ENCODE measurements at places on chromosomes 7 and 10.

GRCh38 chr7:148264933-148265557, 325.5 kb upstream of the C7orf33 start:
- ATAC-seq, result no peak

GRCh38 chr10:127935071-127935561, 28.2 kb downstream of the PTPRE start:
- no peak for ATAC-seq

DNA sequence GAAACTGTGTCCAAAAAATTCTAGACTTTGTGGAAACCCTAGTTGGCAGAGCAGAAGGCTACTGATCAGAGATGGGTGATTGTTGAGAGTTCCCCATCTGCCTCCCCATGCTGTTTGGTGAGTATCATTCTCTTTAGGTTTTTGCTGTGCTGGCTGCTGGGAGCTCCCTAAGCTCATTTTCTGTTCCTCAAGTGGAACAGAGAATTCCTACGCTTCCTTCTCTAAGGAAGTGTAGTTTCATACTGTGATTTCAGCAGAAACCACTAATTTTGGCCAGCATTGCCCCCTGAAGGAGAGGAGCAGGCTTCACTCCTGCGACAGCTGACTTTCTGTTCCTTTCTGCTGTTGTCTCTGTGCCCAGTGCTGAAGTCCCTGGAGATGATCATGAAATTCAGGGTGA, 355.3 kb upstream of the NPVF start:
- ATAC-seq, result no peak

- ATAC-seq, result no peak
These were observed 77.5 kb upstream of the GDF10 start for GRCh38 chr10:47222461-47222860.

- no peak for ATAC-seq
These were observed 12.2 kb downstream of the DOCK4 start for GRCh38 chr7:112193915-112194502.

GRCh38 chr10:24114556-24114955, 94.4 kb upstream of the KIAA1217 start:
- ATAC-seq, result no peak

DNA sequence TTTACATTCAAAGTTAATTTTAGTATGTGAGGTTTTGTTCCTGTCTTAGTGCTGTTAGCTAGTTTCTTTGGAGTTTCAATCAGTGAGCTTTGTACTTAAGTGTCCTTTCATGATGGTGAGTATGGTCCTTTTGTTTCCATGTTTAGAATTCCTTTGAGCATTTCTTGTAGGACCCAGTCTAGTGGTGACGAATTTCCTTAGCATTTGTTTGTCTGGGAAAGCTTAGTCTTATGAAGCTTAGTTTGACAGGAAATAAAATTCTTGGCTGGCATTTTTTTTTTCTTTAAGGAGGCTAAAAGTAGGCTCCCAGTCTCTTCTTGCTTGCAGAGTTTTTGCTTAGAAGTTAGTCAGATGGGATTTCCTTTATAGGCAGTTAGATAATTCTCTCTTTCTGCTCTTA, 209.2 kb upstream of the SEMA3C start:
- ATAC-seq, result no peak

DNA sequence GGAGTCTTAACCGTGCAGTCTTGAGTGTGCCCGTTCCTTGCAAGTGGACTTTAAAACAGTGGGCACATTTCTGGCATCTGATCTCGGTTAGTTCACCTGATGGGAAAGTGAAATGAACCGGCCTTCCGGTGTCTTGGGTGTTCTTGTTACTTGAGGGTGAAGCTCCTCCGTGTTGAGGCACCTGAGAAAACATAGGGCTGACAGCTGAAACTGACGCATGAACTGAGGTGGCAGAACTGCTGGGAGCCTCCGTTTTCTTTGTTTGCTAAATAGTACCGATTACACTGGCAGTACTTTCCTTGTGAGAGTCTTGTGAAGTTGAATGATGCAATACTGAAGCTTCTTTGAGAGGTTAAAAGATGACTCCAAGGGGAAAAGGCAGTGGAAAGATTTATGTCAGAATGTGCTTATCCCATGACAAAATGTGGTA, 62.8 kb upstream of the SAMD8 start:
- ATAC-seq, result no peak

DNA sequence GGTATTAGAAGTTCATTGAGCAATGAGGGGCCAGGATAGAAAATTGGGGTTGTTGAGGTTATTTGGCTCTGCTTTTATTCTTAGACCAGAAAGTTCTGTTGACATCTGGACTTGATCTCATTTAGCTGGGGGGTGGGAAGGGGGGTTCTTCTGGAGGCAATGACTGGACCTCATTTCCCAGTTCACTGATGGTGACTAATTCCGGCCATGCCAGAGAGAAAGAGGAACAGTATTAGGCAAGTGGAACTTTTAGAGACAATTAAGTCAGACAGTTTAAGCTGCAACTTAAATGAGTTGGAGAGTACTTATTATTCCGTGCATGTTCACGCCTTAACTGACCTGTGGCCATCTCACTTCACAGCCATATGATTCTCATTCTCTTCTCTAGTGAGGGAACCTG, 512.5 kb downstream of the REEP3 start:
- no peak for ATAC-seq

DNA sequence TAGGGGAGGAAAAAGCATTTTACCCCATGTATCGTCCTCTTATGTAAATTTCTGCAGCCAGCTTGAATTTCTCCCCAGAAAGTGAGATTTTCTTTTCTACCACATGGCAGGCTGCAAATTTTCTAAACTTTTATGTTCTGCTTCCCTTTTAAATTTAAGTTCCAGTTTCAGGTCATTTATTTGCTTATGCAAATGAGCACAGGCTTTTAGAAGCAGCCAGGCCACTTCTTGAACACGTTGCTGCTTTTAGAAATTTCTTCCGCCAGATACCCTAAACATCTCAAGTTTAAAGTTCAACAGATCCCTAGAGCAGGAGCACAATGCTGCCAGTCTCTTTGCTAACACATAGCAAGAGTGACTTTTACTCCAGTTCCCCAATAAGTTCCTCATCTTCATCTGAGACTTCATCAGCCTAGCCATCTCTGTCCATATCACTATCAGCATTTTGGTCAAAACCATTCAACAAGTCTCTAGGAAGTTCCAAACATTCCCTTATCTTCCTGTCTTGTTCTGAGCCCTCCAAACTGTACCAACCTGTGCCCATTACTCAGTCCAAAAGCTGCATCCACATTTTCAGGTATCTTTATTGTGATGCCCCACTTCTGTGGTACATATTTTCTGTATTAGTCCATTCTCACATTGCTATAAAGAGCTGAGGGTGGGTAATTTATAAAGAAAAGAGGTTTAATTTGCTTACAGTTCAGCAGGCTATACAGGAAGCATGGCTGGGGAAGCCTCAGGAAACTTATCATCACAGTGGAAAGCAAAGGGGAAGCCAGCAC, 16.3 kb downstream of the EZH2 start:
- ATAC-seq, result no peak

DNA sequence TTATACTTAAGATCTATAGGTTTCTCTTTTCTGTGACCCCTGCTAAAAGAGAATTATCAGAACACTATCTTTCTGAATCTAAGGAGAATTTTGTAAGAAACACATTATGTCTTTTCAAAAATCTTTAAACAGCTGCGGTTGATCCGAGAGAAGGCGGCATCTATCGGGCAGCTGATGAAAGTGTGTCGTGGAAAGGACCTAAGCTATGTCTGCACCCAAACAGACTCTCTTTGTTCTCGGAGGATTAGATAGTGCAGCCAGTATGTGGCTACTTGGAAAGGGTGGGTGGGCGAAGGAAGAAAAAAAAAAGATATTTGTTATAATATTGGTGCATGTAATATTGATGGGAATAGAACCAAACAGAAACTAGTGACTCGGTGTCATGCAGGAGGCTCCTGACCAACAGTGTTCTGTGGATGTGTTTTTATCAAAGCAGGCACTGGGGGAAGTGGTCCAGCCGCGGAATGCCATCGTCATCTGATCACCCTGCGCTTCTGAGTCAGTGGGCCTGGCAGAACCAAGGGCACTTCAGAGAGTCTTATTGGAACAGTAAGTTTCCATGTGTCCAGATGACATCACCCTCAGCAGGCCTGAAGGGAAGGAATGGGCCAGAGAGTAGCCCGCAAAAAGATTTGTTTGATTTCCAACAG, 509.7 kb upstream of the AKR1E2 start:
- no peak for ATAC-seq

GRCh38 chr10:7706534-7707073, 3.5 kb downstream of the ITIH2 start:
- no peak for ATAC-seq

DNA sequence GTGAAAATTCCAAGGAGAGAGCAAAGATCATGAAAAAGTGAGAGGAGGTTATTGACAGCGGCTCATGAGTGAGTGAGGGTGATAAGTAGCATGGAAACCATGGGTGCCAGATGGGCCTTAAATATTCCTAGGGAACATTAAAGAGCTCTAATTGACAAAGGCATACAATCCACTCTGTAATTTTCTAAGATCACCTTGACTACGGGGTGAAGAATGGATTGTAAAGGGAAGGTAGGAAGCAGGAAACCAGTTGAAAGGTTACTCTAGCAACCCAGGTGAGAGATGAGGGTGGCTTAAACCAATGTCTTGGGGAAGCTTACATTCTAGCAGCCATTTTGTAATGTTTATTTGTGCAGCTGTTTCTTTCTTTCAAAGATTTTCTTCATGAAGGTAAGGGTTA, 75.7 kb downstream of the RSU1 start:
- ATAC-seq, result no peak

GRCh38 chr7:128858380-128859231, 4.0 kb upstream of the ATP6V1F start:
- ATAC-seq, result no peak

- no peak for ATAC-seq
These were observed 74.0 kb downstream of the KMT2E start for GRCh38 chr7:105087981-105088380.

GRCh38 chr7:140358412-140359051, 39.8 kb downstream of the SLC37A3 start:
- peak; percentile 50 for ATAC-seq

- peak; percentile 8 for ATAC-seq
These were observed 146.0 kb downstream of the FANK1 start for GRCh38 chr10:126042354-126042753.

GRCh38 chr10:112649006-112649821, 202.2 kb downstream of the VTI1A start:
- no peak for ATAC-seq

DNA sequence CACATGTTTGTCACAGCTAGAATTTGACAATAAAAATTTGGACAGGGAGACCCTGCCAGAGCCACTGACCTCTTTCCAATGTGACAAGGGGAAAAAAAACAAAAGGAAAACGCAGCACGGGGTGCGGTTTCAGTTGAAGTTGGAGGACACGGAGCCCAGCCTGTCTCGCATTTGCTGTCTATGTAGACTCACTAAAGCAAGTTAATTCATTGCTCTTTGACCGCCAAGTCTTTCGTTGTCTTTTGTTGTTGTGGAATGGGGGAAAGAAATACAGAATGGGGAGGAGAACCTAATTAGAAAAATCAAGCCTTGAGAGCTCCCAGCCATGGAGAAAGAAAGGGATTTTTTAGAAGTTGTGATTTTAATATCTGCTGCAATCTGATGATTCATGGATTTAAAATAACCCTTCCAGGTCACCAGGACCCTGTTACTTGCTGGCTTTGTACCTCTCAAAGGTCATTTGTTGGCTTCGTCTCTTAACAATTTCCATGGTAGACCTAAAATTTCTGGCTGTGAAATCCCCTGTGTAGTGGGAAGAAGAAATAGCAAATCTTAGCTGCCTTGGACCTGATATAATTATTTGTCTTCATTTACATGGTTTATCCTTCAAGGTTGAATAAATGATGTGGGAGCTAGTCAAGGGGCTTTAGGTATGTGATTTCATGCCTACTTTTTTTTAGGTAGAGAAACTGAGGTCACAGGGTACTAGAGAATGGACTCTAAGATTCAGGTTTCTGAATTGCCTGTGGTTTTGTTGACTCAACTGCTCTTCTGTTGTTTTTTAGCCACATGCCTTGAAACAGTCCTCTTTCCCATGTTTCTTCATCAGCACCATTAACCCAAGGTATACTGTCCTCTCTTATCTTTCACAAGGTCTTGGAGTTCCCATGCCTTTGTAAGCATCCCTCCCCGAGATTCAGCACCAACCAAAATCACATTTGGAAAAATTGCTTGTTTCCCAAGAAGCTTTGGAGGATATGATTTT, 78.7 kb downstream of the TCF7L2 start:
- ATAC-seq, result no peak

GRCh38 chr10:80464557-80465450, 10.7 kb downstream of the TSPAN14 start:
- ATAC-seq, result no peak

DNA sequence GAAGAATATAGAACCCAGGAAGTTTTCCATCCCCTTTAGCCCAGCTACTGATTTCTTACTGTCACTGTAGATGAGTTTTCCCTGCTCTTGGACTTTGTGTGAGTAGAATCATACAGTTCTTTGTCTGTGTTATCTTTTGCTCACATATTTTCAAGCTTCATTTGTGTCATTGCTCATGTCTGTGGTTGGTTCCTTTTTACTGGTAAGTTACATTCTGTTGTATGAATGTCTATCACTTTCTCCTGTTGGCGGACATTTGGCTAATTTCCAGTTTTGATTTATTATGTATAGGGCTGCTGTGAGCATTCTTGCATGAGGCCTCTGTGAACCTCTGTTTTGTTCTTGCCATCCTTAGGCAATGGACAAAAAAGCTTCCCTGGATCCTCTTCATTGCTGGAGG, 5.3 kb downstream of the GLRX3 start:
- no peak for ATAC-seq

GRCh38 chr7:144866189-144866588, 30.3 kb upstream of the TPK1 start:
- no peak for ATAC-seq

GRCh38 chr10:52539463-52539862, 225.4 kb downstream of the DKK1 start:
- ATAC-seq, result no peak

DNA sequence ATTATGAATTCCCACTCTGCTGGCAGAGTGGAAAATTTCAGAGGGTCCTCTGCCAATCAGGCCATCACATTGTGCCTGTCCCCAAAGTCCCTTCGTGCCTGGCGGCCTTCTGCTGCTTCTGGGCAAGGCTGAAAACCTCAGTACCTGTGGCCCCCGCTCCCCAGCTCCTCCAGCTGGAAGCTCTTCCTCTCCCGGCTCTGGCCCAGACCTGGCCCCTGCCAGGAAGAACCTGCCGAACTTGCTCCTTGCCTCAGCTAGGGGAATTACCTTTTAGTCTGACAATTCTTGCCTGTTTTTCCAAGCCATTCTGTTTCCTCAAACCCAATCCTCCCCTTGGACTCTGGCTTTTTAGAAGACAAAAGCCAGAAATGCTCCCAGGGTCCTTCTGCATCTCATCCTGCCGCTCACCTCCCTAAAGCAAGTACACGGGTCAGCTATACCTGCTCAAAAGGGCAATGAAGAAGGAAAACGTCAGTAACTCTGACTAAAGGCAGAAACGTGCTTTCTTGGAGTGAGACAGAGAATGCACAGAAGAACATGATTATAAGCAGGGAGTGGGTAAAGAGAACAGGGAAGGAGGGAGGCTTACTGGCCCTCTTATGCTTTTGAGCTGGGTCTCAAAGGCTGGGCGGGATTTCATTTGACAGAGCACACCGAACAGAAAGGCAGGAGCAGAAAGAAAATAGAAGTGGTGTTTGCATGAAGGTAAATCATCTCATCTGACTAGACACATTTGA, 28.1 kb upstream of the TRIL start:
- ATAC-seq, result no peak

Data from activated CD4-positive, CD25-positive, alpha-beta regulatory T cell treated with anti-CD3 and anti-CD28 coated beads, Interleukin-2, amount 50 U/mL, for 24 hours (primary cell).